ENCODE measurements at places on chromosomes 7 and 10.

GRCh38 chr10:69760072-69760471 is 41.6 kb upstream of the COL13A1 start:
- DNase-seq: no peak

- no peak for DNase-seq
Measured at GRCh38 chr7:3092468-3092867, 48.8 kb upstream of the CARD11 start.

- DNase-seq: no peak
Measured at GRCh38 chr7:151271699-151272355, 23.3 kb upstream of the SMARCD3 start.

DNA sequence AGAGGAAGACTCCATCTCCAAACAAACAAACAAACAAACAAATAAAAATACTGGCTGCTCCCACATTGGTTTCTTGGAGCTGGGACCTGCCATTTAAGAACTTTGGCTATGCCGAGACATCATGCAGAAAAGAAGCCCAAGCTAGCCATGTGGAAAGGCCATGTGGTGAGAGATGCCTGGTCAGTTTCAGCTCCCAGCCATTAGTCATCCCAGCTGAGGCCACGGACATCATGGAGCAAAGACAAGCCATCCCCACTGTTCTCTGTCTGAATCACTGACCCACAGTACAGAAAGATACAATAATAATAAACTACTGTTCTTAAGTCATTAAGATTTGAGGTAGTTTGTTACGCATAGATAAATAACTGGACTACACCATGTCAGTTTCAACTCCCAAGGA is 70.0 kb upstream of the PCBD1 start:
- DNase-seq: no peak
